ENCODE measurements at places on chromosomes 4 and X.

- DNase-seq: no peak
Measured at GRCh38 chr4:150115851-150116250, 37.6 kb downstream of the DCLK2 start.

GRCh38 chr4:5887361-5888221, 5.3 kb downstream of the CRMP1 start:
- no peak for DNase-seq

DNA sequence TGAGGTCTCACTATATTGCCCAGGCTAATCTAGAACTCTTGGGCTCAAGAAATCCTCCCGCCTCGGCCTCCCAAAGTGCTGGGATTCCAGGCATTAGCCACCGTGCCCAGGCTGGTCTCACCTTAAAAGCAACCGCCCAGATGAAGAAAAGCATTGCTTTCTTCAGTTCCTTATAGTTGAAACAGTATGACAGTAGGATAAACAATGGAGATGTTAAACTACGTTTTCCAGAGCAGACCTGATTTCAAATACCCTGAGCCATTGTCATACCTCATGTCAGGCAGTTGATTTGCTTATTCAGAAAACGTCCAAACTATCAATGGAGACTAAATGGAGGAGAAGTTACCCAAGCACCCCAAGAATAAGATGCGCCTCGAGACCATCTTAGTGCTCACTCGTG, 26.3 kb upstream of the TMEM131L start:
- DNase-seq: no peak

- no peak for DNase-seq
Measured at GRCh38 chr4:58760100-58760499, 1649.9 kb upstream of the IGFBP7 start.

DNA sequence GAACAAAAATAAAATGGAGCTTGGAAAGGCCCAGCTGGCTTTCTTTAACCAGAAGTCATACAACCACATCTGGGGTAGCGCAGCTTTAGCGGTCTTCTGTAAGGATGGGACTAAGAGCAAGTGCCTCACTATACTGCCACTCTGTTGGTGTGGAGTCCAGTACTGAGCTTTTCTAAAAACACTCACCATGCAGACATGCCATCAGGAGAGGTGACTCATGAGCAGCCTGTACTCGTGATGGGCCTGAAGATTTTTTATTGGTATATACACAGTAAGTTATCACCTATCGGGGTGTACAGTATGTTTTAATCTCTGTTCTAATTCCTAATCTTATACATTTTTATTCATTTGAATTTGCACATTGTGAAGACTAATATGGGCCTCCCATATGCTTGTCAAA, 9.6 kb downstream of the PPP3CA start:
- no peak for DNase-seq

GRCh38 chr4:54585321-54586000, 72.3 kb upstream of the KIT start:
- no peak for DNase-seq

DNA sequence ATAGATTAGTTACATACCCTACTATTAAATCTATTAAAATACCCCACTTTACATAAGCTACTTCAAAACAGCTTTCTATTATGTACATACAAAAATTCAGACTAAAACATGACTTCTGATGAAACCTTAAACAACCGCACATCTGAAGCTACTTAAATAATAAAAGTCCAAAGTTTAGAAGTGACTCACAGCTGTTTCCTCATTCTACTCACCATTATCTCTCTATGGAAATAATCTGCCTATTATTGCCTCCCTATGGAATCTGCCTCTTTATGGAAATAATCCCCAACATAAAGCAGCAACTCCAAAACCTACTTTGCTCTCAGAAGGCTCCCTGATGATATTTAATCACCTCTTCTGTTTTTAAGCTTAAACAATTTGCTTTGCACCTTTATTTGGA, 15.7 kb upstream of the BANK1 start:
- no peak for DNase-seq

DNA sequence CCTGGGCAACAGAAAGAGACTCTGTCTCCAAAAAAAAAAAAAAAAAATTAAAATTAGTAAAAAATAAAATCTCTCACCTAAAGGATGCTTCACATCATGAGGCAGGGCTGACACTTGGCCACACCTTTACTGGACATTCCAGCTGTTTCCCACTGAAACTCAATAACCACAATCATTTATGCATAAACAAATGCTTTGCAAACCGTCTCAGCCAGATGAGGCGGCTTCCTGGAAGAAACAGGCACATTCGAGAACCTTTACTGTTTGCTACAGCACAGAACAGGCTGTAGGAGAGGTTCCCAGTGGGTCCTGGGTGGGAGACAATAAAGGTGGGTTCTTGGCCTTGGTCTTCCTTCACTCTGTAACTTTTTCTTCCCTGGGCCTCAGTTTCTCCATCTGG, 10.9 kb upstream of the TBC1D14 start:
- DNase-seq: no peak

- DNase-seq: no peak
Measured at GRCh38 chr4:78369679-78370078, 181.9 kb upstream of the ANXA3 start.

DNA sequence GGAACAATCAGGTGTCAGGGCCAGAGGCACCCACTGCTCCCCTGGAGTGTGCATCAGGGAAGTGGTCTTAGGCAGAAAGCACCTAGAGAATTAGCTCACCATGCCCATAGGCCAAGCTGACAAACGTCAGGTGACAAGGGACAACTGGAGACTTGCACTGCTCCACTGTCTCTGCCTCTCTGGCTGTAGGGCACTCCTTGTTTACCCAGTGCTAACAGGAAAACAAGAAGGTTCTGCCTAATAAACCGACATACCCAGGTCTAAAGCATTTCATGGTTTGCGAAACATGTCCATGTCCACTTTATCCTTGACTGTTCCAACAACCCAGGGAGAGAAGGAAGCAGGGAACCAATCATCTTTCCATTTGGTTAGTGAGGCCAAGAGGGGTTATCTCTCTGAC, 92.5 kb upstream of the MAMLD1 start:
- DNase-seq: no peak

DNA sequence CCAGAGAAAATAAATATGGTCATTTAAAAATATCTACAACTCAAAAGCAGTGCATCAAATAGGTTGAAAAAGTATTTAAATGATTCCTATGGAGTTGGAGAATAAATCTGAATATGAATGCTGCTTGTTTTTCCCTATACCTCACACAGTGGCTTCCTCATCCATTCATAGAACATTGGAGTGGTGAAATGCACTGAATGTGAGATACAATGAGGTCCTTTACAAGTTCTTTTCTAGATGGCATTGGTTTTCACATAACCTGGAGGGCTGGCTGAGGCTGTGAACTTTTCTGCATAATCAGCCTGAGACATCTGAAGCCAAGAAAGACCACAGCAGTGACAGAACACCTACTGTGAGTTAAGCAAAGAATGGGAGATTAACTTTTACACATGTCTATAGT, 279.1 kb upstream of the NRK start:
- no peak for DNase-seq

DNA sequence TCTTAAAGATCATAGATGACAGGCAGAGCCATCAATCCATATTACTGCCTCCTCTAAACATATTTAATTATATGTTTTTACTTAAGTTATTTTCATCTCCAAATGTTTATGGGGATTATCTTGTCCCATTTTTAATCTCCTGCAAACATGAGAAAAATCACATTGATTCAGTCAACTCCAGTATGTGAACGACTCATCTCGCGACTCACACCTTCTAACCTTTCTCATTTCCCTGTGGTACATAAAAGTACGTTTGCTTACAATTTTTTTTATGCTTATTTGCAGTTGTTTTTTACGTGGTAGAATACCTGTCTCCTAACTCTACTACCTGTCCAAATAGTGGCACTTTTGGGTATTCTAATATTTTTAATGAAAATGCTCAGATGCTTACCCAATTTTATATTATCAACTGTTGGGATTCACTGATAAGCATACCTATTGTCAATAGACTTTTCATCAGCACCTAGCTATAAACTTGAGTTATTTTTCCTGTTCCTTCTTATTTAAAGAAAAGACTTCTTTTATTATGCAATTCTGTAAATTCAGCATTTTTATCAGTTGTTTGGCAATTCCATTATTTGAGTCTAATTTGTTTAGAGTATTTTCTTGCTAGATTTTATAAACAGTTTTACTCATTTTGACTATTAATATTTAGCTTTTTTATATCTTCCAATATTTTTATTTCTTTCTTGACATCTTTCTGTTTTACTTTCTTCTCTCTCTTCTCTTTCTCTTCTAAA, 276.6 kb downstream of the ANK2 start:
- no peak for DNase-seq

GRCh38 chr4:171002246-171002645, 811.0 kb upstream of the GALNTL6 start:
- DNase-seq: no peak

DNA sequence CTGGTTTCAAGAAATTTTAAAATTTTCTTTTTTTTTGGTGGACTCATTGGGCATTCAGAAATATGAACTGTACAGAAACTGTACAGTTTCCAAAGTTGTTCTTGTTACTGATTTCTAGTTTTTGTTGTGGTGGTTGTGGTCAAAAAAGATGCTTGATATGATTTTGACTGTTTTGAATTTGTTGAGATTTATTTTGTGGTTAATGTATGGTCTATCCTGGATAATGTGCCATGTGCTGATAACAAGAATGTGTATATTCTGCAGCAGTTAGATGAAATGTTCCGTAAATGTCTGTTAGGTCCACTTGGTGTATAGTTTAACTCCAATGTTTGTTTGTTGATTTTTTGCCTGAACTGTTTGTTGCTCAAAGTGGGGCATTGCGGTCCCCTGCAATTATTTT, 127.6 kb upstream of the NUDT6 start:
- peak; percentile 12 for DNase-seq

- no peak for DNase-seq
Measured at GRCh38 chrX:123481913-123482851, 250.7 kb downstream of the THOC2 start.

DNA sequence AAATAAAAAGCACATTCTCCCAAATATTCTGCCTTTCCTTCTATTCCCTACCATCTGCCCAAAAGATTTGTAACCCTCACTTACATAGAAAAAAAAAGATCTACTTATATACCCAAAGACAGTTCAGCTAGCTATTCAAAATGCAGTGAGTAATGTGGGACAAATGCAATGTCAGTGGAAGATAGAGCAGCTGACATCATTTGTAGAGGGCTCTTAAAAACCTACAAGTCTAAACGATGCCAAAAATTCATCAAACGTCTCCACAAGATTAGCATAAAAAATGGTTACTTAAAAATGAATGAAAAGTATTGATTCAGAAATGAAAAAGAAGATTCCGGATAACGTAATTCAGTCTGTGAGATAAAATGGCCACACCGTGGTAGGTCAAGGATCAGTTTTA, 96.5 kb downstream of the ASB9 start:
- no peak for DNase-seq

GRCh38 chrX:119189595-119189994, 46.5 kb upstream of the PGRMC1 start:
- DNase-seq: no peak

DNA sequence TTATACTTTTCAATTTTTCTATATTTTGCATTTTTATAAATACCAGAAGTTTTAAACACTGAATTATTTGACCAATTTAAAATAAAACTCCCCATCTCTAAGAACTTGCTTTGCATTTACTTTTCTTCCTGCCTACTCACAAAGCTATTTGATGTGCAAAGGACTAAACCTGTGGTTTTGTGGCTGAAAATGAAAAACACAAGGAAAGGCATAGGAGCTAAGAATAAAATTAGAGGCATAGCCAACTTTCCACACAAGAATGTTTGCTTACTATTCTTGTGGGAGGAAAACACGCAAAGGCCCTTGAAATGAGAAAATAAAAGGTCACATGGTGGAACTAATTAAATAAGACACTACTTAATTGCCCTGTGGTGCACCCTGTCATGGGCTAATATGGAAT, 221.2 kb downstream of the KLHL13 start:
- no peak for DNase-seq

GRCh38 chr4:184826691-184827270, 1.0 kb upstream of the ACSL1 start:
- peak; percentile 32 for DNase-seq

DNA sequence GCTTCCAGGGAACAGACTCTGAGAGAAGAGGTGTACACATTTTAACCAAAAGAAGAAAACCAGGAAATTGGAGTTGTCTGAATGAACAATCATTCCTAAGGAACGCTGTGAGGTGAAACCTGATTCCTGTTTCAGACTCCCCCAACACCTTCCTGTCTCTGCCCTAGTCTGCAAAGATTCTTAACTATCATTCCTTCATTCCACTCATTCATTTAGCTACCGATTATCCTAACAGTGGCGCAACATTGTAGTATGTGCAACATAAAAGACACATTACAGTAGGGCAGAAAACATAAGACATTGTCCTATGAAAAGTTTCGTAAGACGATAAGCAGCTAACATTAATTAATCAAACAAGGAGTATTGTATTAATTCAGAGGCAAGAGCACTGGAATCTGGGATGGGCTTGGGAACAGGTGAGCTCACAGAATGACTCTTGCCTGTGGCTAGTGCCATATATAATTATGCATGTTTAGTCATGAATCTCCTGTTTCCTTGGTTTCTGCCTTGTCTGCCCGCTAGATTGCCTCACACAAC, 23.8 kb upstream of the ADH7 start:
- no peak for DNase-seq

- no peak for DNase-seq
Measured at GRCh38 chr4:144740316-144740715, 94.4 kb downstream of the HHIP start.

- DNase-seq: no peak
Measured at GRCh38 chr4:5715357-5715756, 4.4 kb downstream of the EVC start.

- no peak for DNase-seq
Measured at GRCh38 chr4:40502220-40502619, 127.4 kb downstream of the RBM47 start.

DNA sequence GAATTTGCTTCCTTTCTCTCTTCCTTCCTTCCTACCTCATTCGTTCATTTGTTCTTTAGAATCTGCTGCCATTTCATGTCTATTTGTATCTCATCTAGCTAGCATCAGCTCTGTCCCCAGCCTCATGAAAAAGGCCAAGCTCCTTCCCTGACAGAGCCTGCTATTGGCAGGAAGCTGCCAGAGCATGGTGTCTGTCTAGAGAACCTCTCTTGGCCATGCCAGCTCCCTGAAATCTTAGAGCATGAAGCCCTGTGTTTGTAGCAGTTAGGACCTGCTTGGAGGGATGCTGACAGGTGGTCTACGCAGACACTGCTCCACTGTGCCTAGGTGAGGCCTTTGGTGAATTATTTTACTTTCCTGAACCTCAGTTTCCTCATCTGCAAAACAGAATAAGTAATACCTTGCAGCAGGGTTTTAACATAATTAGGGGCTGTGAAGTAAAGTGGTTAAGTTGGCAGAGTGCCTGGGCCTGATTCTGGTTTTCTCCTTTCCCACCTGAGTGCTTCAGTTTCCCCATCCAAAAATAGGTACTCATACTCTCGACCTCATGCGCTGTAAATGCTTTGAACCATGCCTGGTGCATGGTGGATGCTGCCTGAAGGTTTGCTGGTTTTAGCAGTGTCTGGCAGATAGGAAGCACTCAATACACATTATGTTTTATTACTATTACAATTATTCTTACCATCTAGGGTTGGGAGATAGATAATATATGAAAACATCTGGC, 4.7 kb downstream of the PTTG2 start:
- no peak for DNase-seq

All from Jurkat, Clone E6-1 (cell line).